ENCODE measurements at places on chromosomes 11 and 22. TPM values are rescaled to one million over a fixed set of nuclear protein-coding genes. Genes with fewer than 3 reads are reported as not detected.

DNA sequence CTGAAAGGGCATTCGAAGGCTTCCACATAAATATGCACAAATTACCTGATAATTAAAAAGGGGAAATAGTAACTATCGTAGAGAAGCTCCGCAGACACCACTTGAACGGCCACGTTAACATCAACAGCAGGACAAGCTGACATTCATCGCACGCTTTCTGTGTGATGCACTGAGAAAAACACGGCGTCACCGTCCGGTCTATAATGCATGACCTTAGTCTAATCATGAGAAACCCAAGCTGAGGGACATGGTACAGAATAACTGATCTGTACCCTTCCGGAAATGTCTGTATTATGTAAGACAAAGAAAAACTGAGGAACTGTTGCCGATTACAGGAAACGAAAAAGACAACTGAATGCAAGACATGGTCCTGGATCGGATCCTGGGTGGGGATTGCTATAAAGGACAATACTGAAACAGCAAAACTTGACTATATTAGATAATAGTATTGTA is 678 bp upstream of the RANGAP1 start:
- no peaks in the 10 kb centered on the region for H3K4me1 ChIP-seq
- no peaks in the 10 kb centered on the region for H3K36me3 ChIP-seq
- H3K27ac ChIP-seq = peak overlapping the region; percentile 92
- H3K27me3 ChIP-seq = no peaks in the 10 kb centered on the region
- H3K4me3 ChIP-seq = peak overlapping the region; percentile 81

SLC5A12 gene
- 0.94 TPM for total RNA-seq

GRCh38 chr11:125990244-125990643 is 44.4 kb downstream of the VSIG10L2 start:
- H3K27me3 ChIP-seq = no peaks in the 10 kb centered on the region
- no peaks in the 10 kb centered on the region for H3K4me1 ChIP-seq
- H3K27ac ChIP-seq = no peak overlapping the region
- H3K4me3 ChIP-seq = no peak overlapping the region

GRCh38 chr11:59866836-59867235 is 549 bp upstream of the TCN1 start:
- H3K27ac ChIP-seq = no peak overlapping the region
- H3K4me3 ChIP-seq = no peak overlapping the region
- H3K4me1 ChIP-seq = no peaks in the 10 kb centered on the region
- H3K36me3 ChIP-seq = no peaks in the 10 kb centered on the region

IGLL1 gene
- not detected for total RNA-seq

GRCh38 chr11:123799438-123799837 is 6.7 kb downstream of the OR6M1 start:
- no peaks in the 10 kb centered on the region for H3K27me3 ChIP-seq
- H3K36me3 ChIP-seq = no peaks in the 10 kb centered on the region
- no peak overlapping the region for H3K27ac ChIP-seq
- DNase-seq = no peak
- no peaks in the 10 kb centered on the region for H3K4me1 ChIP-seq
- H3K4me3 ChIP-seq = no peak overlapping the region

SLC22A12 gene
- total RNA-seq = 5.3 TPM

HSPB2 gene
- 4.4 TPM for total RNA-seq

TEAD1 gene
- 77.2 TPM for total RNA-seq
